CD4-positive, alpha-beta T cell treated with Interleukin-10 for 1 hour (primary cell): ENCODE measurements at places on chromosomes 2 and 18.
A peak's percentile ranks its signal among the peaks of the same experiment; 100 is the strongest.

GRCh38 chr2:216659276-216659675 lies 26.1 kb downstream of the IGFBP2 start:
- no peak for DNase-seq

DNA sequence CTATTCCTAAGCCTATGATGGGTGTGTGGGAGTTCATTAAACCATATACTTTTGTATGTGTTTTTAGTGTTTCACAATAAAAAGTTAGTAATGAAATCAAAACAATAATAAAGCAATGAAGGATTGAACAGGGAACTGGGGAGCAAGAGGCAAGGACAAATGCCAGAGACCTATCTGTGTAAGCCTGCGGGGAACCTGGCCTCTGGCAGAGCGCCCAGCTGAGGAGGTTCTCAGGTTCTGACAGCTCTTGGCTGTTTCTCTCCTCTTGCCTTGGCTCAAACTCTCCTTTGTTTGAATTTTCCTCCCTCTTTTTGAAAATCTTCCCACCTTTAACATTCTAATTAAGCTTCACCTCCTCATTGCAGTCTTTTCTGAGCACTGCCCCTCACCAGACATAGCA lies 200.0 kb upstream of the NCKAP5 start:
- DNase-seq: no peak

- no peak for DNase-seq
Measured at GRCh38 chr2:172885996-172886395, 150.4 kb downstream of the RAPGEF4 start.

- no peak for DNase-seq
Measured at GRCh38 chr2:232330068-232330999, 48.2 kb upstream of the ALPP start.

DNA sequence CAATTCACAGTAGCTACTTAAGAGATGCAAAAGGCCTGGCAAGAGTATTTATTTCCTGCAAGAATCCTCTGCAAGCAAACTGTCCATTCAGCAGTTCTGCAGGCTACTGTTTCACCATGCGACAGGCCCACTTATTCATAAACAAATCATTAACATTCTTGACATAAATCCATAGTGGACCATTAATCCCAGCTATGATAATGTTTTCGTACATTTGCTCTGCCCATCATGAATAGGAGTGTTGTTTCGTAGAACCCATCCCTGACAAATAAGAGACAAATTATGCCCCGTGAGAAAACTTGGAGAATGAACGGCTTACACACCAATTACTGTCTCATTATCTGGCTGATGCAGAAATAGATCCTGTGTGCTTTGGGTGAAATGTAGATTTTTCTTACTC lies 65.4 kb downstream of the PID1 start:
- no peak for DNase-seq

DNA sequence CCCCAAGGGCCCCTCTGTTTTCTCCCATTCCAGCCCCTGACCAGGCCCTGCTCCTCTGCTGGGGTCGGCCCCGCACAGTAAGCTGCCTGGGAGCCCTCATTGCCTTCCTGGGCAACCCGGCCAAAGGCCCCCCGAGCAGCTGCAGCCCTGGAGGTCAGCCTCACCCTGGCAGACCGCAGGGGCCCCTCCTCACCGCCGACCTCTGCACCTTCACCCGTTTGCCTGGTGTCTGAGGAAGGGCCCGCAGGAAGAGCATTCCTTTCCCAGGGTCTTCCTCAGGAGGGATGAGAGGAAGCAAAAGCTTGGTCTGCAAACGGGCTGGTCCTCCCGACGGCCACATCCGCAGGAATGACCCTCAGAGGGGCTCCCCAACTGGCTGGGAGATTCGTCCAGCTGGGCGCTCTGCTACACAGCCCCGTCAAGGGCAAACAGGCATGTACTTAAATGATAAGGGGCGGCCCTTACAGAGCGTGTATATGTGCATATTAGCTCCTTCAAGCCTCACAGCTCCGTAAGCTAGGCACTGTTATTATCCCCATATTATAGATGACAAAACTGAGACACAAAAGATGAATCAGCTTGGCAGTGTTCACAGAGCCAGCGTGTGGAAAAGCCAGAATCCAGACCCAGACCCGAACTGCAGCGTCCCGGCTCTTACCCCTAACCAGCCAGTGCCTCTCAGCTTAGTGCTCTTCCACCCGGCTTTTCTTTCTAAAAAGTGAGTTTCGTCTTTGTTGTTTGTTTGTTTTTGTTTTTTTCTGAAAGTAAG lies 52.8 kb downstream of the SLC4A1AP start:
- no peak for DNase-seq

DNA sequence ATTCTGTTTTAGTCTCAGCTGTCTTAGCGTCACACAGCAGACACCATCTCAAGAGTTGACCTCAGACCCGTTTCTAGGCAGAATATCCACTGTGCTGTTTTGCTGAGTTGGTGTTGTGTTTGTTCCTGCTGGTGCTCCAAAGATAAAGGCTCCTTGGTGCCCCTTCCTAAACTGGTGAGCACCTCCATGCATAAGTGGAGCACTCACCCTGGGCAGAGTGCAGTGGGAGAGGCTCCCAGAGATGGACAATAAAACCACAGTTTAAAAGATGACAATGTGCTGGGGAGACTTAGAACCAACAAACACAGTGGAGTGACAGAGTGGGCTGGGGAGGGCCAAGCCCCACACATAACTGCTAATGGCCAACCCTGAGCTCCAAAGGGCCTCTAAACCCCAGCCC lies 271.1 kb downstream of the PHLPP1 start:
- no peak for DNase-seq

GRCh38 chr2:177548636-177549035 lies 156.1 kb downstream of the AGPS start:
- no peak for DNase-seq

DNA sequence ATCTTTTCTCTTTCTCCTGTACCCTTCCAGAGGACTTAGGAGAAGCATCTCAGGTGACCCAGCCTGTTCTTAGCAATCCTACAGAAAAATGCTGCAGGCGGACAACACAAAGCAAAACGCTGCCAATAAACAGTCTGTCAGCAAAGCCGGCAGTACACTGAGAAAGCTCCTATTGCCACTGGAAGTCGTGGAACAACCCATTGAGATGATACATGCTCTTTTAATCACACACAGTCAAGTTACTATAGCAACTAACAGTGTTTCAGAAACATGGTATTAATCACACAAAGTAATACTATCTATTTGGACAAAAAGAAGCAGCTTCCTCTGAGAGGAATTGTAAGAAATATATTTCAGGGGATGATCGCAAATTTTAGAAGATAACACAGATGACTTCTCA lies 10.5 kb downstream of the CTLA4 start:
- DNase-seq: no peak

GRCh38 chr18:39624961-39625360 lies 2059.4 kb upstream of the CELF4 start:
- DNase-seq: no peak

- no peak for DNase-seq
Measured at GRCh38 chr2:28053597-28053996, 163.1 kb downstream of the BABAM2 start.

DNA sequence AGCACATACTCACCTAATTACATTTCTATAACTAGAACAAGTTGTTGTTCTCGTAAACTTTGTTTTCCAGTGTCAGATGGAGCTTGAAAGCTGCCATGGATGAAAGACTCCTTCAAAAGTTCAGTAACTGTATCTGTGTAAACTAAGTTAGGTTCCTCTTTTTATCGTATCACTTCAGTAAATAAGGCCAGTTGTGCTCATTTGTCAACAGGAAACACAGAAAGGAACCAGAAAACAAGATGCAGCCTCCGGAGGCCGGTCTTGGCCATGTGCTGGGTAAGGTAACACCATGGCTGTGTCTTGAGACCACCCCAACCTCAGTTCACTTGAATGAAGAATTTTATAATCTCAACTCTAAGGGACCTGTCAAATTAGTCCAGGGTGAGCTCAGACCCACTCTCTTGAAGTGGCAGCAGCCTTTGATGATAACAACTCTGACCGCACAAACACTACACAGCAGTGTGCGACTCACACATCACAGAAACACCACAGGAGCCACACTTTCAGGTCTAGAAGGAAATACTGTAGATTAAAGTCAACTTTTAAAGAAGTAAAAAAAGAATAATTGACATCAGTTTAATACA lies 213.8 kb downstream of the AFF3 start:
- no peak for DNase-seq

- no peak for DNase-seq
Measured at GRCh38 chr18:44051026-44051425, 629.7 kb upstream of the SETBP1 start.

DNA sequence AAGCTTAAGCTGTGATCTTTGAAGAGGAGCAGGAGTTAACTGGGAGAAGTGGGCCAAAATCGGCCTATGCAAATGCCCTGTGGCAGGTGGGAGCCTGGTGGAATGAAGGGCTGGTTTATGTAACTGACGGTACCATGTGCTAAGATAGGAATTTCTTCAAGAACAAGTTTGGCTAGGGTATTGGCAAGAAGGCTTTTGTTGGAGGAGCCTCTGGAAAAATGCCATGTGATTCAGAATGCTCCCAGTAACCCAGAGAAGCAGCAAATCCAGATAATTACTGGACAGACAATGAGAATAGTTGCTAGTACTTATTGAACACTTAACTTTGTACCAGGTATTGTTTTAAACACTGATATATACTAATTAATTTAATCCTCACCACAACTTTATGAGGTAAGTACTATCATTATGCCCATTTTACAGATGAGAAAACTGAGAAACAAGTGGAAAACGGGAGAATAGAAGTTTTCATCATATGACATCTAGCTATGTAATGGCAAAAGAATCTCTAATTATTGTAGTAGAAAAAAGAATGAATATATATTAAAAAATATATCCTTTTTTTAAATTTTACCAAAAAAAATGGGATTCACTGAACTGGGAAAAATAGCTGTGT lies 9.1 kb upstream of the FAM124B start:
- DNase-seq: no peak

DNA sequence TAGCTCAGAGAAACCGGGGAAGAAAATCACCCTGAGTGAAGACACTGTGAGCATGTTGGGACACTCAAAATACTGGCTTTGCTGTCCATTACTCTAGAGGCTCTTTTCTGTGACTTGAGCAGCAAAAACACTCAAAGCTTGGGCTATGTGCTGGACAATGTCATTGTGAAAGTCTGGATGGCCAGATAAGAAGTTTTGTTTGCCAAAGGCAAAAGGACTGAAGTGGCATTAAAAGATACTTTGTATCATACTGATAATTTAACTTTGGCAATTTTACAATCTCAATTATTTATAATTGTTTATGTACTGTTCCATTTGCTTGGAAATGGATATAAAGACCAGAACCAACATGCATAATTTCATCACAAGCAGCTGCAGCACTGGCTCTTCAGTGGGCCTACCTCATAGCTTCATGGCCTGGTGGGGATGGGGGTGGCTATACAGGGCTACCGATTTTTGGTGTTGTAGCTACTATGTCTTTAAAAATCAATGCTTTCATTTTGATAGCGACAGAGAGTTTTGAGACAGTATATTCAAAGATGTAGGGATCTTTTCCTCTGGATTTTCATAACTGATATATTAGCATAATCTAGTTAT lies 51.1 kb downstream of the RBKS start:
- DNase-seq: no peak

DNA sequence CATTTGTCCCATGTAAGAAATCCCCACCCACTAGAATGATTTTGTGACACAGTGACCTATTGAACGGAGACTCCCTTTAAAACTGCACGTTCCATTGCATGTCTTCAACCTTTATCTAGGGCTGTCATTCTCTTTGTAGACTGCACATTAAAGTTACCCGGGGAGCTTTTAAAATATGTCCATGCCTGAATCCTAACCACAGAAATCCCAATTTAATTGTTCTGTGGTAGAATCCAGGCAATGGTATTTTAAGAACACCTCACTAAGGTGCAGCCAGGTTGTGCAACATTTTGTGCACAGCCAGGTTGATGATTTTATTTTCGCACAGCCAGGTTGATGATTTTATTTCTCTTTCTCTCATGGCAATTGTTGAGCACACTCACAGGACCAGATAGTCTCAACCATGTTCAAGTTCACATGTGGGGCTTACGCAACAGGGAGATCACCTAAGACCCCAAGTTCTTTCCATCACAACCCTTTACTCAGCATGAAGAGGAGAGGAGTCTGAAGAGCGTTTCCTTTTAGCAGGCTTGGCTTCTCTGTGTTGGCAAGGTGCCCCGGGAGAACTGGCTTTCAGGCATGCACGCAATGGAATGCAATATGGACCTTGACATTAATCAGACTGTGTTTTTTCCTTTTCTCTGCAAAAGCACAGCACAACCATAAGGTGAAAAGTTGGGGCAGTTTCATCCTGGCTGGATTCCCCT lies 467.3 kb upstream of the ETAA1 start:
- no peak for DNase-seq

GRCh38 chr2:171171808-171172207 lies 11.1 kb upstream of the TLK1 start:
- DNase-seq: no peak

GRCh38 chr2:3396920-3397559 lies 17.5 kb downstream of the TRAPPC12 start:
- no peak for DNase-seq

GRCh38 chr2:19111354-19111753 lies 247.1 kb downstream of the OSR1 start:
- DNase-seq: no peak

- peak; percentile 1 for DNase-seq
Measured at GRCh38 chr2:86661333-86661732, 37.7 kb upstream of the RNF103 start.

DNA sequence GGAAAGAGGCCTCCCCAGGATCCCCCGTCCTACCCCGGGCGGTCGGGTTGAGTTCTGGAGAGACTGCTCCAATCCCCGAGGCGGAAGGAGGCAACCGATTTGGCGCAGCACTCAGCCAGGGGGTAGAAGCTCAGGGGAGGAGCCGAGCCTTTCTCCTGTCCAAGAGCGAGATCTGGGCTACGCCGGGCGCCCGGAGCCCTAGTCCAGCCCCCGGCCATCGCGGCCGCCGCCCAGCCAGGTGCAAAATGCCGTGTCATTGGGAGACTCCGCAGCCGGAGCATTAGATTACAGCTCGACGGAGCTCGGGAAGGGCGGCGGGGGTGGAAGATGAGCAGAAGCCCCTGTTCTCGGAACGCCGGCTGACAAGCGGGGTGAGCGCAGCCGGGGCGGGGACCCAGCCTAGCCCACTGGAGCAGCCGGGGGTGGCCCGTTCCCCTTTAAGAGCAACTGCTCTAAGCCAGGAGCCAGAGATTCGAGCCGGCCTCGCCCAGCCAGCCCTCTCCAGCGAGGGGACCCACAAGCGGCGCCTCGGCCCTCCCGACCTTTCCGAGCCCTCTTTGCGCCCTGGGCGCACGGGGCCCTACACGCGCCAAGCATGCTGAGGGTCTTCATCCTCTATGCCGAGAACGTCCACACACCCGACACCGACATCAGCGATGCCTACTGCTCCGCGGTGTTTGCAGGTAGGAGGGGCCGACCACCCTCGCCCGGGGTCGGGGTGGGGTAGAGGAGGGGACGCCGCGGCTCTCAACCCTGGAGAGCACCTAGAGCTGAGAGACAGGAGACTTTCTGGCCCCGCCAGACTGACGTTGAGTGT lies at the start of gene DYSF:
DYSF (plus strand) TSS at position 158 of the 817 bp plus-strand sequence.
- DNase-seq: no peak

DNA sequence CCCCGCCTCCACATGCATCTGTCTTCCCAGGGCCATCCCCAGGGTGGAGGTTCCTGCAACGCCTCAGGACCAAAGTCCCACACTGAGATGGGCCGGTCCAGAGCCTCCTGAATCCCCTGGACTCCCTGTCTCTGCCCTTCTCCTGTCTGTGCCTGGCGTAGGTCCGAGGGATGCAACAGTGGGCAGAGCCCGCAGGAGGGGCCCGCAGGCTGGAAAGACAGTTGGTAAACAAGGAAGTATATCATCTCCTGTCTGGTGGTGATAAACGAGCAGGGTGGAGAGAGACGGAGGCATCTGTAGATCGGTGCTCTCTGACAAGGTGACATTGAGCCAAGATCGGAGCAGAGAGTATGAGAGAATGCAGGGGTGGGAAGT lies 72.6 kb upstream of the RAB6C start:
- DNase-seq: no peak
